NCI-H2081 treated with DMSO at 0.1 percent for 48 hours (cell line): ENCODE measurements at places on chromosomes 16 and 17.
A peak's percentile ranks its signal among the peaks of the same experiment; 100 is the strongest.

DNA sequence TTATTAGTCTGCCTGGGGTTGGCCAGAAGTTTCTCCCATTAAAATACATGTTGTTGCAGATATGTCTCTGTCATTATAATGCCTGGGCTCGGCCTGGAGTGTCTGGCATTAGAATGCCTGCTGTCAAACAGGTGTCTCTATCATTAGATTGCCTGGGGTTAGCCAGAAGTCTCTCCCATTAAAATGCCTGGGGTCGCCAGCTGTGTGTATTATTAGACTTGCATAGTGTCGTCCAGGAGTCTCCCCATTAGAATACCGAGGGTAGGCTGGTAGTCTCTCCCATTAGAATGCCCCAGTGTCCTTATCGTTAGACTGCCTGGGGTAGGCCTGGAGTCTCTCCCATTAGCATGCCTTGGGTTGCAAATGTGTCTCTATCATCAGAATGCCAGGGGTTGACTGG is 2270.8 kb downstream of the TP53TG3F start:
- DNase-seq, result no peak

GRCh38 chr16:67718668-67719047 is 458 bp downstream of the GFOD2 start:
- DNase-seq, result no peak

- peak; percentile 65 for DNase-seq
These were observed 59.8 kb upstream of the ARL4D start for GRCh38 chr17:43338886-43339516.

DNA sequence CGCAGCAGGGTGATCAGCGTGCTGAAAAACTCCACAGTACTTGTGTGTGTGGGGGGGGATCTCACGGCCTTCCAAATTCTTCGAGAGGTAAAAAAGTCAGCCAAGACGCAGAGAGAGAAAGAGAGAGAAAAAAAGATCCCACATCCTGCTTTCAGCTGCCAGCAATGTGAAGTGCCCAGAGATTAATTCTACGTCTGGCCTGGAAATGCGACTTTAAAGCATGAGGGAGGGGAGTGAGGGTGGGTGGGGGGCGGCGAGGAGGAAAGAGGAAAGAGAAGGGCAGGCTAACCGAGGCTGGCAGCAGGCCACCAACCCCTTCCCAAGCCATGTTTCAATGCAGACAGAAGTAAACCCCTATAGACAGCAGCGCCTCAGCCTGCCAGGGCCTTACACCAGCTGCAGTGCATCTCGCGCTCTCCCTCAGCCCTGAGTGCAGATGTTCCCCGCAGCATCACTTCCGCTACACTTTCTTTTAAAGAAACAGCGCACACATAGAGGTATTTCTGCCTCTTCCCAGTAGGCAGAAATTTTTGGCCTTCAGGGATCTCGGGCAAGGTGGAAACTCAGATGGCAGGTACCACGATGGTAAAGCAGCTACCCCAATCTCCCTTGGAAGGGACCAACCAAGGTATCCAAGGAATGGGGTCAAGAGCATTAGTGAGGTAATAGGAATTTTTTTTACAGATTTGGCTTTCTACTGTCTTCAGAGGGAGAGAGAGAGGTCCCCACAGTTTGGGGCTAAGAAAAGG is 87.8 kb downstream of the SMG6 start:
- no peak for DNase-seq

DNA sequence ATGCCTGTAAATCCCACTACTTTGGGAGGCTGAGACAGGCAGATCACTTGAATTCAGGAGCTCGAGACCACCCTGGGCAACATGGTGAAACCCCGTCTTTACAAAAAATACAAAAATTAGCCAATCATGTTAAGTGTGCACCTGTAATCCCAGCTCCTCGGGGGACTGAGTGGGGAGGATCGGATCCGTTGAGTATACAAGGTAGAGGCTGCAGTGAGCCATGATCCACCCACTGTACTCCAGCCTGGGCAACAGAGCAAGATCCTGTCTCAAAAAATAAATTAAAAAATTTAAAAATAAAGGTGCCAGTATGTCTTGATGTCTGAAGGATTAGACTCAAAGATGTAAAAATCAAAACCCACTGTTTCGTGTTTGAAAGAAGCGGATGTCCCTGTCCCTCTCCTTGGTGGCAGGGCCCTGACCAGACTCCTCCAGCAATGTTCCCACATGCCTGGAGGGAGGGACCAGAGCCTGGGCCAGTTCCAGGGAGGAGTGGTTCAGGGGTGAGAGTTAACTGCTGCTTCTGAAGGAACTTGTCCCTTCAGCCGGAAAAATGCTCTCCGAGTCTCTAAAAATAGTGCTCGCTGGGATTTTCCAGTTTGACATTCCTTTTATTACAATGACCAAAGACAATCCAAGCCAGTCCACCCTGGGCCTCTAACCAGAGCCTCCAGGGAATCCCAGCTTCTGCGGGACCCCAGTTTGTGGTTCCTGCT is 9.4 kb upstream of the CMTM4 start:
- DNase-seq, result no peak

DNA sequence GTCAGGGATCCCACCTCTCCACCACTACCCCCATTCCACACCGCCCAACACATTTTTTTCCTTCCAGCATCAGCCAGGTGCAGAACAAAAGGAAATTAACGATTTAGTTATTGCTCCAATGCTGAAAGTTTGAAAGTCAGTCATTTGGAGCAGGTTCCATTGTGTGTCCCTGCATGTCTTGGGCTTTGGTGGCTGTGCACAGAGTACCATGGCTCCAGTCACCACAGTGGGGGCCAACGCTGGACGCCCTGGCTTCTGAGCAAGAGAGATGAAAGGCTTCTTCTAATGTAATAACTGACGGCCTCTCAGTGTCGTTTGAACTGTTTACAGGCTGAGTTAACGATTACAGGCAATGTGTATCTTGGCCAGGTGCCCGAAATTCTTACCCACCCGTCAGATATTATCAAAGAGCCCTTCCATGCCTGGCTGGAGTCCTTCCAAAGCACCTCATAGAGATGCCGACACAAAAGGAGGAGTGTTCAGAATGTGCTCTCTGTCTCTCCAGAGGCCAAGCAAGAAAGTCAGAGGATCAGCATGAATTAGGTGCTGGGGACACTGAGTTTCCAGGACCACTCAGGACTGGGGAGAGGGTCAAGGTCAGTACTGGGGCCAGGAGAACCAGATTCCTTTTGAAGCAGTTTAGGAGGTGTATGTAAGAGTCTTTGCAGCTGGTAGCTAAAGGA is 25.9 kb downstream of the RNF43 start:
- peak; percentile 93 for DNase-seq

GRCh38 chr16:14087590-14088154 is 16.6 kb downstream of the MRTFB start:
- no peak for DNase-seq

- DNase-seq, result no peak
These were observed 17.2 kb downstream of the CHCT1 start for GRCh38 chr17:60439501-60439900.

- DNase-seq, result no peak
These were observed 18.6 kb downstream of the CD300LB start for GRCh38 chr17:74512624-74513091.

- no peak for DNase-seq
These were observed 11.5 kb downstream of the KCNJ16 start for GRCh38 chr17:70086516-70086915.

GRCh38 chr16:66605979-66606751 is 1.7 kb downstream of the CMTM3 start:
- DNase-seq, result no peak

- DNase-seq, result no peak
These were observed 27.1 kb upstream of the SNN start for GRCh38 chr16:11640987-11641817.

DNA sequence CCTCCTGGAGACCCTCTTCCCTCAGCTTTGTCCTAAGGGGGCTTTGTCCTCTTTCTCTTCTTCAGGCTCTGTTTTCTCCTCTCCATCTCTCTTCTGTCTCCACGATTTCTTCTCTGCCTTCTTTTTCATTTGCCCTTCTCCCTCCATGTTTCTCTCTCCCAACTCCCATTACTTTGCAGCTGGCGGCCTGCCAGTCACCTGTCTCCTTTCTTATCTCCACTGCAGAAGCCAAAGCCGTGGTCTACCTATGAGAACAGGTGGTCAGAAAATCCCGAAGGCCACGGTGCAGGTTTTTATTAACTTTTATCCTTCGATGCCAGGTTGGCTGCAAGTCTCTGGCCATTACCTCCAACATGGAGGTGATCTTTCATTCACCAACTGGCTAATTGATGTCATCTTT is 45.1 kb downstream of the FZD2 start:
- no peak for DNase-seq

DNA sequence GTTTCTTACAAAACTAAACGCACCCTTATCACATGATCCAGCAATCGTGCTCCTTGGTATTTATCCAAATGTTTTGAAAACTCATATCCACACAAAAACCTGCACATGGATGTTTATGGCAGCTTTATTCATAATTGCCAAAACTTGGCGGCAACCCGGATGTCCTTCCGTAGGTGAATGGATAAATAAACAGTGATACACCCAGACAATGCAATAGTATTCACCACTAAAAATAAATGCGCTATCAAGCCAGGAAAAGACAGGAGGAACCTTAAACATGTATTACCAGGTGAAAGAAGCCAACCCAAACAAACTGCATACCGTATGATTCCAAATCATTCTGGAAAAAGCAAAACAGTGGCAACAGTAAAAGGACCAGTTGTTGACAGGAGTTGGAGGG is 10.0 kb downstream of the SPATA32 start:
- DNase-seq, result peak; percentile 26

- DNase-seq, result no peak
These were observed 18.0 kb downstream of the MPRIP start for GRCh38 chr17:17060001-17060922.

DNA sequence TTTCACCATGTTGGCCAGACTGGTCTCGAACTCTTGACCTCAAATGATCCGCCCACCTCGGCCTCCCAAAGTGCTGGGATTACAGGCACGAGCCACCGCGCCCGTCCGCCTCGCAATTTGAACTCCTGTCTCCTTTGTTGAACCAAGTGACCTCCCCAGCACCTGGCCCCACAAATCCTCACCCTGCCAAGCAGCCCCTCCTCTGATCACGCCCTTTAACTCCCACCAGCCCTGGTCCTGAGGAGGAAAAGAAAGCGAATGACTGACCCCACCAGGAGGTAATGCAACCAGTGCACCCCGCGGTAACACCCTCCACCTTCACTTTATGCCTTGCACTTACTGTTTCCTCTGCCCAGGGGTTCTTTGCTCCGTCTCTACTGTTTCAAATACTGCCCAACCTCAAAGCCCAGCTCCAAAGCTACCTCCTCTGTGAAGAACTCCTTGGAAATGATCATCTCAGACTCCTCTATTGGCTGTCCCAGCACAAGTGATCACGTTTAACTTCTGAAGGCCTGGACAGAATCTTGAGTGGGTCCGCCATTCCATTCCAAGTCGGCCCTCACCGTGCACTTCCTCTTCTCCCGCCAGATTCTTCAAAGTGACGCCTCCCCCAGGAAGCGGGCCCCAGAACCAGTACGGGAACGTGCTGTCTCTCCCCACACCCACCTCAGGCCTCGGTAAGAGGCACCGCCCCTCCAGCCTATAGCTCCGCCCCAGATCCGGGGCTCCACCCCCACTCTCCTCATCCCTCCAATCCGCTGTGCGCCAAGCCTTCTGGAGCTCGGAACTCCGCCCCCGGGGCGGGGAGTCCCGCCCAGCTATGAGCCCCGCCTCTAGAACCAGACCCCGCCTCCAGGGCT is 4.4 kb downstream of the CD19 start:
- DNase-seq, result no peak

DNA sequence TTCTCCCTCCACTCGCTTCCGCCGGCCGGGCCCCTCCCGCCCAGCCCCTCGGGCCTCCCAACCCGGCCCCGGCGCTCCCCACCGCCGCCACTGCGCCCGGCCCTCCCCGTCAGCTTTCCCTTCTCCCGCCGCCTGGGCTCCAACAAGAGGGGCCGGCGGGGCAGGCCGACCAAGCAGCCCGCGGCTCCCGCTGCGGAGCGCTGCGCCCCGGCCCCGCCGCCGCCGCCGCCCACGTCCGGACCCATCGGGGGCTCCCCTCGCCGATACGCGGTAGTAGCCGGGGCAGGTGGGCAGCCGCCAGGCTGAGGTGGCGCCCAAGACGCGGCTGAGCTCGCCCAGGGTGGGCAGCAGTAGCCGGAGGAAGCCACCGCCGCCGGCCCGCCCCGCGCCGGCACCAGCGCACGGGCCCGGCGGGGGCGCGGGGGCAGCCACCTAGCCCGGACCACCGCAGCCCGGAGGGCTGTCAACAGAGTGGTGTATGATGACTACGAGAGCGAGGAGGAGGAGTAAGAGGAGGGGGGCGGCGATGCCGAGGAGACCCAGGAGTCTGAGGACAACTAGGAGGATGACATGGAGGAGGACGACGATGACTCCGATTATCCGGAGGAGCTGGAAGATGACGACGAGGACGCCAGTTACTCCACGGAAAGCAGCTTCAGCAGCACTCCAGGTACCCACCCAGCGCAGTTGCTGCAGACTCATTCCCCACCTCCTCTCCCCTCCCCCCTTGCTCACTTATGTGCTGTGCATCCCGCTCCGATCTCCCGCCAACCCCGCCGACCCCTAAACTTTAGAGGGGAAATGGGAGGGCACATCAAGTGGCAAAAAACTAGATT is 498 bp downstream of the LRRC37B start:
- DNase-seq, result no peak

- DNase-seq, result no peak
These were observed 274.7 kb downstream of the HS3ST4 start for GRCh38 chr16:25966172-25967097.

DNA sequence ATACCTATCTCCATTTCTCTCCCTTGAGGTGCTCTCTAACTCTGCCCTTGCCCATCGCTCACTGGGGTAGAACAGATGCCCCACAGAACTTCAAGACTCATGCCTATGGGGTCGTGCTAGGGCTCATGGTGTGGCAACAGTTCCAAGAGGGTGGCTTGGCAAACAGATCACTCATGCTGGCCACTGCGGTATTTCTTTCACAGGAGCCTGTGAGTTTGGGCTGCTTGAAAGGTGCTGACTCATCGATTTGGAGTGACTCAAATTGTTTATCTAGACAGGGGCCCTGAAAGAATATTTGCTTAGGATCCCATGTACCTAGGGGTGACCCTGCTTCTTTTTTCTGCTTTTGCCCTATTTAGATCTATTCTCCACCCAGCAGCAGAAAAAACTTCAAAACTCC is 69.9 kb downstream of the IRX5 start:
- no peak for DNase-seq

DNA sequence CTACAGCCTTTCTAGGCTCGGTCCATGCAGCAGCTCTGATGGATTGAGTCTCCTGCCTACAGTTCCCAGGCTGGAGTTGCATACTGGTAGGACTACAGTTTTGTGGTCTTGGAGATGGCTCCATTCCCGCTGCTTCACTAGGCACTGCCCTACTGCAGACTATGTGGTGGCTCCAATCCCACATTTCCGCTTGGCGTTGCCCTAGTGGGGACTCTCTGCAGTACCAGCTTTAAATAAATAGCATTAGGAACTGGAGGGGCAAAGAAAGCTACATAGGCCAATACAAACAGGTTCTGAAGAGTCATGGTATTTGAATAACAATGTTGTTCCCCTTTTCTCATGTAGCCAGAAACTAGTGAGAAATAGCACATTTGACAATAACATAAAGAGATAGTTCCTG is 5.4 kb upstream of the GOSR2 start:
- DNase-seq, result no peak

- DNase-seq, result no peak
These were observed 430 bp downstream of the AMFR start for GRCh38 chr16:56424791-56425438.

- no peak for DNase-seq
These were observed 57.2 kb downstream of the LDHD start for GRCh38 chr16:75059411-75059810.

GRCh38 chr16:30354423-30355143 is 525 bp downstream of the CD2BP2 start:
- DNase-seq, result no peak

- no peak for DNase-seq
These were observed 38.4 kb downstream of the CHD9NB start for GRCh38 chr16:53014287-53014686.

GRCh38 chr17:75240394-75241142 is 20.8 kb downstream of the GGA3 start:
- DNase-seq, result no peak
